Cerebellar nuclear complex (tissue), 1 donor: ENCODE measurements at places on chromosomes 11 and 22.

- no peak for DNase-seq
Measured at GRCh38 chr22:39503630-39504029, 1.5 kb downstream of the MIEF1 start.

GRCh38 chr11:25970726-25971508, 361.0 kb upstream of the ANO3 start:
- DNase-seq = no peak

DNA sequence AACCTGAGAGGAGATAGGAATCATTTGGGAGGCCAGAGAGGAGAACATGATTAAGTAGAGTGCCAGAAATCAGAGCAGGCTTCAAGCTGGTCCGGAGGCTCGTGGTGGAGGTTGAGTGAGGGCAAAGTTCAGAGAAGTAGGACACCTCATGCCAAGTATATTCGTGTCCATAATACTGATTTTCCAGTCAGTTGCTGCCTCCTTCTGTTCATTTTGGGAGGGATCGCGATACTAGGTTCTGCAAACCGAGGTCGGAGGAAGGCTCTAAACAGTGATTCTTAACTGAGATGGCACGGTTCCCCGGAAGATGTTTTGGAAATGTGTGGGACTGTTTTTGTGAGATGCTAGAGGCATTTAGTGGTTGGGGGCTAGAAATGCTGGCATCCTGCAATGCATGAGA, 13.6 kb upstream of the CD3E start:
- no peak for DNase-seq

DNA sequence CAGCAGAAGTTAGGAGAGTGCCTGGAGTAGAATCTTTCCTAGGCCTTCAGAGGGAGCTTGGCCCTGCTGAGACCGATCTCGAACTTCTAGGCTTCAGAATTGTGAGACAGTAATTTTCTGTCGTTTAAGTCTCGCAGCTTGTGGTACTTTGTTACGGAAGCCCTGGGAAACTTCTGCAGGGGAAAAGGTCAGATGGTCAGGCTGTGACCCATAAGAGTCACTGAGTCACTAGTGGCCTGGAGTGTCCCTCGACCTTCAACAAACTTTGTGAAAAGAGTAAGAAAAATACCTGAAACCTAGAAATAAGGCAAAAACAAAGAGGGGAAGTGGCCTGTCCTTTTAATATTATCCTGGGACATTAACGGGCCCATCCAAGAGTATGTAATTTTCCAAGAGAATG, 34.6 kb downstream of the CSNK2A3 start:
- no peak for DNase-seq

GRCh38 chr11:47005441-47005840, 68.9 kb downstream of the CSTPP1 start:
- no peak for DNase-seq

GRCh38 chr11:76337923-76338322, 43.0 kb downstream of the THAP12 start:
- no peak for DNase-seq

GRCh38 chr11:3970108-3970507, 114.6 kb downstream of the STIM1 start:
- DNase-seq = no peak
